ENCODE measurements at places on chromosomes 1 and 21. TPM values are rescaled to one million over a fixed set of nuclear protein-coding genes. Genes with fewer than 3 reads are reported as not detected.

DNA sequence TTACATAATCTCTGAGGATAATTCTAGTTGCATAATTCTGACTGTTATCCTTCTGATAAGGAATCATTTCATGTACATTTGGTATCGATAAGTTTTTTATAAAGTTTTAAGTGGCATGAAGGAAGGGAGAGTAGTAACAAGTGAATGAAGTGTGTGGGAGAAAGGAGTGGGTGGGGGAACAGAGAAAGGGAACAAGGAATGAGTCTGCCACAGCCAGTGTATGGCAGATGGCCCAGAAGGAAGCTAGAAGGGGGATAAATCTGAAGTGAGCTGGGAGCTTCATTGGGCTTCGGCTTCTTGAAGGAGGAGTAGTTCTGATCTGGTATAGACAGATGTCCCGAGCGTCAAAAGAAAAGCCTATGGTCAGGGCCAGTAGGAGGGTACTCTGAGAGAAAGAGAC, 18.6 kb downstream of the ZBTB40 start:
- no peak for DNase-seq

GRCh38 chr1:6244401-6245049, 546 bp downstream of the HES3 start:
- no peak for DNase-seq

DNA sequence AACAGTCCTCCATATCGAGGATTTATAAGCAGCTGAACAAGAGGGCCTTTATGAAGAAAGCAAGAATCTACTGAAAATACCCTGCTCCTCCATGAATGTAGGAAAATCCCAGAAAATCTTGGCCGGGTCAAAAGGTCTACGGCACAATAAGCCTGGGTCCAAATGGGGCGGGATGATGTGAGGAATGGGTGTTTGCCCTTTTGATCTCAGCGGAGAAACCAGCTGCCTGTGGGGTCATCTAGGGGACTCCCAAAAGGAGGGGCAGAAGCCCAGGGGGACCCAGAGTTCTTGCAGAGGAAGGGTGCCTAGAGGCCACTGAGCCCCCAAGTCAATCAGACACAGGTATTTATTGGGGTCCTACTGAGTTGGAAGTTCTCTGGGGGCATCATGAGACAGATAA, 11.4 kb upstream of the PIGR start:
- DNase-seq, result no peak

DNA sequence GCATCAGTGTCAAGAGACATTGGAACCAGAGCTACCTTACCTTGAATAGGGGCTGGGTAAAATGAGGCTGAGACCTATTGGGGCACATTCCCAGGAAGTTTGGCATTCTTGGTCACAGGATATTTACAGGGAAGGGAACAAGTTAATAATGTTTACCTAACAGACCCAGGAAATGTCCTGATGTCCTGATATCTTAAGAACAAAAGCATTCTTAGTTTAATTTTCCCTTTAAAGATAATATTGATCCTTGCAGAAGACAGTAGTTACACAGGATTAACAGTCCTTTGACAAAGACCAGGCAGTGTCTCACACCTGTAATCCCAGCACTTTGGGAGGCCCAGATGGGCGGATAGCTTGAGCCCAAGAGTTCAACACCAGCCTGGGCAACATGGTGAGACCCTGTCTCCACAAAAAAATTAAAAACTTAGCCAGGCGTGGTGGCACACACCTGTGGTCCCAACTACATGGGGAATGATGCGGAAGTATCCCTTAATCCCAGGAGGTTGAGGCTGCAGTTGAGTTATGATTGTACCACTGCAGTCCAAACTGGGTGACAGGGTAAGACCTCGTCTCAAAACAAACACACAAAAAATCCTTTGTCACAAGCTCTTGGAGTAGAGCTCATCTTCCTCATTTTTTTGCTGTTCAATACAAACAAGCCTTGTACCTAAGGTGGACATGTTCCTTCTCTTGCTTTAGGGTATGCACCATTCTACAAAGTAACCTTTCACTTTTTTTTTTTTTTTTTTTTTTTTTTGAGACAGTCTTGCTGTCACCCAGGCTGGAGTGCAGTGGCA, 1.3 kb upstream of the TOMM20 start:
- DNase-seq, result no peak

Gene PEA15
- 145 TPM for polyA plus RNA-seq

- no peak for DNase-seq
Measured at GRCh38 chr1:207039380-207040180, 7.0 kb upstream of the C1orf116 start.

Gene FCRL6
- polyA plus RNA-seq, result not detected

Gene PPM1J
- polyA plus RNA-seq, result 2.6 TPM

- no peak for DNase-seq
Measured at GRCh38 chr1:15060104-15060503, 93.4 kb upstream of the TMEM51 start.

Data from muscle of back (tissue), 13 donors.